ENCODE measurements at places on chromosomes 11 and 22.

- no peak for DNase-seq
Observed at GRCh38 chr11:120231963-120232362, 8.0 kb upstream of the POU2F3 start.

DNA sequence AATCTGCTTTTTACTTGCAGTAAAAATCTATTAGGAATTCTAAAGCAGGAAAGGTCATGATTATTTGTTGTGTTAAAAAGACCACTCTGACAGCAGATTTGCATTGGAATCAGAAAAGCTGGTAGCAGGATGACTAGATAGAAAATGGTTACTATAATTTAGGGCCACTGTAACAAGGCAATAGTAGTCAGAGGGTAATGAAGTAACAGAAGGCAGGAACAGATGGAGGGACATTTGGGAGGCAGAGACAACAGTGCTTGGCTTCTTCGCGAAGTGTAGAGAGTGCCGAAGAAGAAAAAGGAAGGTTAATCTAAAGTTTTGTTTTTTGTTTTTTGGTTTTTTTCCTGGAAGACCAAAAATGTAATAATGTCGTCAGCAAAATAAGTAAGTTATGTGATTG, 129.8 kb upstream of the SLC5A12 start:
- no peak for DNase-seq

DNA sequence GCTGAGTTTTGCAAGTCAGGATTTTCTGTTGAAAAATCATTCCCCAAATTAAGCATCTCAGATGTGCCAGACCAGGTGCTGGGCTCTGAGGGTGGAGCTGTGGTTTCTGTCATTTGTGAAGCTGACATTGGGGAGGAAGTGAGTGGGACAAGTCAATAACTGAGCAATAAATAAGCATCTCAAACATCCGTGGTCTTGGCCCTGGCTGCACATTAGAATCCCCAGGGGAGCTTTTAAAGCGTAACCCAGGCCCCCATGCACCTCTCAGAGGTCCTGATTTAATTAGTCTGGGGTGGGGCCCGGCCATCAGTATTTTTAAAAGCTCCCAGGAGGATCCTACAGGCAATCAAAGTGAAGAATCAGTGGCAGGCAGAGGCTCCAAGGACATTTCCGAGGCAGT, 420.0 kb downstream of the MN1 start:
- DNase-seq, result no peak

DNA sequence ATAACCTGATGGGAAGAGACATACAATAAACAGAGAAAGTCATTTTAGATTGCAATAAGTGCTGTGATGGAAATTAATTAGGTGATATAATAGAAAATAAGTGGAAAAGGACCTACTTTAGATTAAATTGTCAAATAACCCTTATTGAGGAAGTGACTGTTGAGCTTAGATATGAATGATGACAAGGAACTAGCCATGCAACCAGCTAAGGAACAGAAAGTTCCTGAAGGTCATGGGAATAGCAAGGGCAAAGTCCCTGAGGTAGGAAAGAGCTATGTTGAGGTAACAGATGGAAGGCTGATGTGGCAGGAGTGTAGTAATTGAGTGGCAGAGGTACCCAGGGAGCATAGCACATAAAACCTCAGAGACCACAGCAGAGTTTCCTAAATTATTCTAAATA, 135.2 kb downstream of the WNT11 start:
- no peak for DNase-seq

DNA sequence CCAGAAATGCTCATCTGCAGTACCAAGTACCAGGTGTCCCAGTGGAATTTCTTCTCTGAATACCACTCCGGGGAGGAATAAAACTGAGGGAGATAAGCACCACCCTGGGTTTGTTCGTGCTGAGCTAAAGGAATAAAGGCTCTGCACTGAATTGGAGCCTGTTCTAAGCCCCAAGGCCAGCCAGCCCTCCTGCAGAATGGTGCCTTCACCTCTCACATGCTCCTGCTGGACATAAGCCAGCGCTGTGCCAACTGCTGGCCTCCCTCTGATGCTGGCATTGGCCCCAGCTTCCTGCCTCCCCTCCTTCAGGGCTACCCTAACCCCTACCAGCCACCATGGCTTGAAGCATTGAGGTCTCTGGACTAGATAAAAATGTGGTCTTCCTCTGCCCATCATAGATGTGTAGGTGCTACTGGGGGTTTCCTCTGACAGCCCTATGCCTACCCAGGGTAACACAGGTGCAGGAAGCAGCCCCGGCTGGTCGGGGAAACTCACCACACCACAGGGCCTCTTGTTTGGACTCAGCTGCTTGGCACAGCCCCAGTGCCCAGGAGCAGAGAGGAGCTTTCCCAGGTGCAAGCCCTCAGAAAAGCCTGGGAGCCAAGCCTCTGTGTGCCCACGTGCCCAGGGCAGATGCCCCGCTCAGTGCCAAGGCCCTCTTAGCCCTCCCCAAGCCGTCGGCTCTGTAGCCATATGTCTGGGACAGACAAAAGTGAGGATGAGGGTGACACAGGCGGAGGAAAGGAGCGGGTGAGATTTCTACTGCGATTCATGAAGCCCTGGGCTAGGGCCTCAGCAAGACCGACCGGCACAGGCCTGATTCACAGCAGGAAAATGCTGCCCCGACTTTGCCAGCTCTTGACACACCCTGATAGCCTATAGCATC, 34.1 kb upstream of the JAM3 start:
- no peak for DNase-seq

DNA sequence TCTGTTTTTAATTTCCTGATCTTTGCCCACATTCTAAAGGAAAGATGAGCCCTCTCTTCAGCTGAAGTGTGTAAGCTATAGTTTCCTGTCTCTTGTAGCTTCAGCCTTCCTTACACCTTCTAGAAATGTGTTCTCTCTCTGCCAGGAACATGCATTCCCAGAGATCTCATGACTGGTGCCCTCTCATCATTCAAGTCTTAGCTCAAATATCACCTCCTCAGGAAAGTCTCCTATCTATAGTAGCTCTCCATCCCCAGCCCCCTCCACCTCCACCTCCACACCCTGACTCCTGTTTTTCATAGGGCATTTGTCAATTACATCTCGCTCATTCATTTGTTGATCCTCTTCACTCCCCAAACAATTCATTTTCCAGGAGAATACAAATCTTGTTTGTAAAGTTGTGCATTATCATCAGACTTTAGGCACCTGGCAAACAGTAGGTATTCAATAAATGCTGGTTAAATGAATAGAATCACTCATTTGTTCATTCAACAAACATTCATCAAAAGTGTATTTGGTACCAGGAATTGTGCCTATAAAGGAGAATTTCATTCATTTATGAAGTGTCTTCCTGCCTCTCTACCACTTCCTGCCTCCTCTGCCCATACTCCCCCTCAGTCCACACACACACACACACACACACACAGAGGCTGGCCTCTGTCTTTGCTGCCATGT, 160.3 kb downstream of the BBOX1 start:
- DNase-seq, result no peak

GRCh38 chr11:2203440-2204259, 32.0 kb upstream of the TH start:
- no peak for DNase-seq

- DNase-seq, result no peak
Observed at GRCh38 chr11:121688860-121689614, 236.3 kb upstream of the SORL1-AS1 start.
